ENCODE measurements at places on chromosomes 5 and 9.

DNA sequence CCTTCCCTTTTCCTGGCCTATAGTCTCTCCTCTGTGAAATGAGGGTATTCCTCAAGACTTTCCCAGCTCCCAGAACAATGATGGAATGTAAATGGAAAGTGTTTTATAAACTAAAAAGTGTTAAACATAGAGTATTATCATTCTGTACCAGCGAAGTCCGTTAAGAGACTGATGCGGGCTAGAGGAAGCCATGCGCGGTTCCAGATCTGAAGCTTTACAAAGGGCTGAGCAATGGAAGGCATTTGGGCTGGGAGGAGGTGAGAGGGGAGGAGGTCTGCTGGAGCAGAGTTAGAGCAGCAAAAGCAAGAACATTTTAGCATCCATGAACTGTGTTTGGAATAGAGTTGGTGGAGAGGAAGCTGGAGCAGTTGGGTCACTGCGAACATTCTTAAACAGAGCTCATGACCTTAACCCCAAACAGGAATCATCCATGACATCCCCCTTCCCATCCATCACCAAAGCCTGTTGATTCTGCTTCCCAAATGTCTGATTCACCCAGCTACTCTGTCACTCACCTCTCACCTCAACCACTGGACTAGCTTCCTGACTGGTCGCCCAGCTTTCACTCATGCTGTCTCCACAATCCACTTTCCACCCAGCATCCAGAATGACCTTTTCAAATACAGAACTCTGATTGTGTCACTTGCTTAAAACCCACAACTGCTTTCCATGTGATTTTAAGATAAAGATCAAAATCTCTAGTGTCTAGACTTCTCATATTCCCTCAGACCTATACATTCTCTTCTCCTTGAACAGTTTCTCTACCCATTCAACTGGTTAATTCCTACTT, 37.1 kb downstream of the CDK5RAP2 start:
- DNase-seq: no peak

DNA sequence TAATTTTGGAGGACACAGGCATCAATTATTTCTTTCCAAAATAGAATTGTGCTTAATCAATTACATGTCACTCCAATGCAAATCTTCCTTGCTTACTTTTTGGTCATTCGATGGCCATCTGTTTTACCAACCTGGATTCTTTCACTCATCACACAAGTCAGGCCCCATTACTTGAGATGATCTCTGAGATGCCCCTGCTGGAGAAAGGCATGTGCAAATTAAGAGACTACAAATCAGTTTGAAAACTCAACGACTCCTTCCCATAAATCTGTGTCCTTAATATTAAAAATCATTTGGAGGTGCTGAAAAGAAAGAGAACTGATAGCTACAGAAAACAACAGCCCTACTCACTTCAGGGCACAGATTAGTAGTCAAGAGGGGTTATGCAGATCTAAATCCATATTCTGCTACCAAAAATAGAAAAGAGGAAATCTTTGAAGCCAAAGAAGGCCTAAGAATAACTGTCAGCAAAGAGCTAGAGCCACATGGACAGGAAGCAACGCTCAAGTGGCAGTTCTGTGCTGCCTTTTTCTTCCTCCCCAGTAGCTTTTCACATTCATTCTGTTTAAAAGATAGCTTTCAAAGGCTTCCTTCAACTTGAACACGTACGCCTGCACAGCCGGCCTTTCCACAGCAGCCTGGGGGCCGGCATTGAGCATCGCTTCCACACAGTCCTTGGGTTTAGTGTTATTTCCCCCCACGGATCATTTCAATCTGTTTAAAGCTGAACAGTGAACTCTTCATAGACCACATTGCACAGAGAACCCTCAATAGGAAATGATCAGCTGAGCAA, 79.3 kb upstream of the MAP3K1 start:
- DNase-seq: no peak

DNA sequence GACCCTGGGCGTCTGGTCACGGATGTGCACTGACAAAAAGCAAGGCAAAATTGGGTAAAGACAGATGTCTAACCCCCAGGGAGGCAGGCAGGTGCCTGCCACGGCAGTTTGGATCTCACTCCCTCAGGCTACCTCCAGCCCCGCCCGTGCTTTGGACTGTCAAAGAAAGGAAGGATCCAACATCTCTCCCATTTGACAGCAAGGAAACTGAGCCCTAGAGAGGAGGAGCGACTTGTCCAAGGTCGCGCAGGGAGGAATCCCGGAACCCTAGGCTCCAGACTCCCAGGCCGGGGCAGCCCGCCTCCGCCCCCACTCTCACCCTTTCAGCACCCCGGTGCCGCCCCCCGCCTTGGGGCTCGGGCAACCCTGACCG, 376 bp downstream of the GOLGA1 start:
- no peak for DNase-seq

GRCh38 chr9:95645992-95646391, 129.2 kb upstream of the PTCH1 start:
- no peak for DNase-seq

DNA sequence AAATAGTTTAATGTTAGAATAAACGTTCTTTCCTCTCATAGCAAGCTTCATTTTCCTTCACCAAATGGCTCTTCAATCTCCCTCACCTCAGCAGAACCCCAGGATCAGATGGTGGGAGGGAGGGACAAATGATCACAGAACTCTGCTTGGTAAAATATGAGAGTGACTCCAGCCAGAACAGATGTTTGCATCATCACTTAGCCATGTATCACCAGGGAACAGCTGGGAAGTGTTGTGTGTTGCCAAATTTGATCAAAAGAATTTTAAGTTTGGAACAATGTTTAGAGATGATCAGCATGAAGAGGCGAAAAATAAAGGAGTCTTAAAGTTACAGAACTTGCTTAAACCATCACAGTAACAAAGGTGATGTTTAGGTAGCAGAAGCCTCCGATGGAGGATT, 115.7 kb downstream of the FRMD3 start:
- no peak for DNase-seq

DNA sequence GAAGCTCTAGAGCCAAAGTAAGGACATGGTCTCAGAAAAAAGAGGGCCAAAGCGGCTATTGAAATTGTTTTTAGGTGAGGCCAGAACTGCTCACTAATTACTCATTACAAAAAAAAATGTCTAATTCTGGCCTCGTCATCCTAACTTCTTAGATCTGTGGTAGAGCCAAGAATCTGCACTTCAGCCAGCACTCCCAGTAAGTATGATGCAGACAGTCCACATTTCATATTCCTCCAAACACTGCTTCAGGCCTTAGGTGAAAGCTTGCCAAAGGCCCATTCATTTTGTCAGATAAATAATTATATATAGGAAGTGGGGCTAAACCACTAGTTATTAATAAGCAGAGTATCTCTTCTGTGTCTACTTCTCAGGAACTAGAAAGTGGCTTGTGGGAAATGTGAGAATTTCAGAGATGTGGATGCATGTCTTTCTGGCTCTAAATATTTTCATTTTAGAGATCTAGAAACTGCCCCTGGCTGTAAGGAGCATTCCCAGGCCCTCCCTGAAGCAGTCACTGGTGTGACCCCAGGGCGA, 554.0 kb downstream of the TLE4 start:
- no peak for DNase-seq

DNA sequence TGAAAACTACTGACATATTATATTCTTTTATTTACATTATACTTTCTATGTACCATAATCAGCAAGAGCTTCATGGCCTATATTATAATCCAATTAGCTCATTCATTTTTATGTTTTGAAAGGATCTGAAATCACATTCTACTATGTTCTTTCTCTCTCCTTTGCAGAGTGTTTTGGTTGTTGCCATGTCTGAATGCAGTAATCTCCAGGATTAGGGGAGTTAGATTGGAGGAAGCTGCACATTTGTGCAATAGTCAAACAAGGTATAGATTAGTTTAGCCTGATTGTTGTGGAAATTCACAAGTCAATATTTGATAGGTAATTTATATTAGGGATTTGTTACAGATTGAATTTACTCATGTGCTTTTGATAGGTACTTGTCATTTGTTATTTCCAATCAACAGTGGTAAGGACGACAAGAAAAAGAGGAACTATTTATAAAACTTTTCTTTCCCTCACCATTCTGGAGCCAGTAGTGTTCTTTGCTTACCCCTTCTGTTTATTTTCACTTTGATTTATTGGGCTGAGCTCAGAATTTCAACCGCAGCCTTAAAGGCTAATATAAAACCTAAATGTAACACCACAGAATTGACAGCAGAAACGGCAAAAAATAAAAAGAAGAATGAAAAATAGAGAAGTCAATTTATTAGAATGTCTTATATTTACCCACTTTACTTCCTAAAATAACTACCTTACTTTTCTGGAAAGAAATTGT, 597.0 kb downstream of the CHSY3 start:
- DNase-seq: no peak

DNA sequence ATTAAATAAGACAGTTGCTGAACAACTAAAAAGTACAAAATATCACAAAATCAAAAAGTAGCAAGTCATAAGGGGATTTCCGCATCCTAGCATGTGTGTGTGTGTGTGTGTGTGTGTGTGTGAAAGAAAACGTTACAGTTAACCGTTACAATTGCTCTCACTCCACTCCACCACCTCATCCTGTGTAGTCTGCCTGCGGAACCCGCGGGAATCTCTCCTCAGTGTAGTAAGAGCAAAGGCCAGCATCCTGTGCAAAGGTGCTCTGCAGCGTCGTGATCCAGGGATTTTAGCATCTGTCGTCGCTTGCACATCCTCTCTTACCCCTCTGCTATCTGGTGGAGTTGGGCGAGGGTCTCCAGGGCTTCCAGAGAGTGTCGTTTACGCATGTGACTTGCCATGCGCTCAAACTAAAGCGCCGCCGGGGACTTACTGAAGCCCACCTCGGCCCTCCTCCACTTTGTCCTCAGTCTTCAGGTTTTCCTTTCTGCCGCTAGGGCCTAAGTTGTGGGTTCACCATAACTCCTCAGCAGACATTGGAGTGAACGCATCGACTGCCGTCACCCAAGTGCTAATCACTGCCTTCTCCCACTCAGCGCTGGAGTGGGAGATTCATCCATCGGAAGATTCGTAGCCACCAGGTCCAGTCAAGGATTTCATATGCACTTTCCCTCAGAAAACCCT, 3.9 kb downstream of the CDKN2B start:
- DNase-seq: no peak

DNA sequence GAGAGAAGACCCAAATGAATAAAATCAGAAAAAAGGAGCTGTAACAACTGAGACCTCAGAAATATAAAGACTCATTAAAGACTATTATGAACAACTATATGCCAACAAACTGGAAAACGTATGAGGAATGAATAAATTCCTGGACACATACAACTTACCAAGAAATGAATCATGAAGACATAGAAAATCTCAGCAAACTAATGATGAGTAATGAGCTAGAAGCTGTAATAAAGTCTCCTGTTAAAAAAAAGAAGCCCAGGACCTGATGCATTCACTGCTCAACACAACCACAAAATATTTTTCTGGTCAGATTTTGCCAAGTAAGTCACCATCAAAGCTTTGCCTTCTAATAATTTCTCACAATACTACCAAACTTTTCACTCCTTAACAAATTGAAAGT, 666.7 kb downstream of the LRRC70 start:
- no peak for DNase-seq

DNA sequence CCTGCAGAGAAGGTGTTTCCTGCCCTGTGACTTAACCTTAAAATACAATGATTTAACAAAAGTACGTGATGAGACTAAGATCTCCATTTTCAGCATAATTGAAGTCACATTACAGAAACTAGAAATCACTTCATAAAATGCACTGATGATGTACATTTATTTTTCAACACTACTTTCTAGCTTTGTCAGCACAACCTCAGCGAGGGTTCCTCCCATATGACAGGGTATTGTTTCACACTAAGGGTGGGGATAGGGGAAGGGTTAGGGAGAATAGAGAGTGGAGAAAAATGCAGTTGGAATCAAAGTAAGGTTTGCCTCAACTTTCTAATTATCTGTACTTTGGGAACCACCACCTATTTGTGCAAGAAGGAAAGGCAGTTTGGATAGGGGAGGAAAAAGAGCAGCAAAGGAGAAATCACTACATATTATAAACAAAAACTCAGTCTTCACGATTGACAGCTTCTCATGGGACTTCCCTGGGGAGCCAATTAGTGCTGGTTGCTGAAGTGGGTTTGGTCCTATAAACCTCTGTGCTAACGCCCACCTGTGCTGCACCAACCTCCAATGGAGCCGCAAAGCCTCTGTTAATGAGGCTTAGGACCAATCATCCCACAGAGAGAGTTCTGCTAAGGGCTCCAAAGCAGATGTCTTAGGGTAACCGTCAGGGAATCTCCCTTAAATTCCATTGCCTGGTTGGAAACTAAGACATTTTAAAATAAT, 369.2 kb upstream of the PDE4D start:
- no peak for DNase-seq

DNA sequence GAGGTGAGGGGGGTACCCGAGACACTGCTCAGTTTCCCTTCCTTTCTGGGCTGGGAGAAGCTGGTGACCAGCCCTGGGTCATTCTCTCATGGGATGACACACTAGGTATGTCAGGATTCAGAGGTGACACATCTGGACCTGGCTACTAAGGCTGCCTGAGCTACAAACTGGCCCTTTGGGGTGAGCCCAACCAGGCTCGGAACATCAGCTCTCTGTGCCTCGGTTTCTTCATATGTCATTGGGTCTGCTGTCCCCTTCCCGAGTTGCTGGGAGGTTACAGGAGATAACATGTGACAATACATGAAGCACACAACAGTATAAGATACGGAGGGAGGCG, 11.8 kb downstream of the CARD19 start:
- DNase-seq: no peak

GRCh38 chr5:115857057-115857479, 15.3 kb downstream of the AP3S1 start:
- DNase-seq: no peak

GRCh38 chr5:173016598-173017046, 33.1 kb downstream of the ATP6V0E1 start:
- DNase-seq: no peak

GRCh38 chr9:131177898-131178297, 52.5 kb downstream of the NUP214 start:
- DNase-seq: no peak

GRCh38 chr5:75020016-75020656, 32.2 kb downstream of the GCNT4 start:
- no peak for DNase-seq

GRCh38 chr5:19920761-19921160, 67.2 kb downstream of the CDH18 start:
- no peak for DNase-seq

DNA sequence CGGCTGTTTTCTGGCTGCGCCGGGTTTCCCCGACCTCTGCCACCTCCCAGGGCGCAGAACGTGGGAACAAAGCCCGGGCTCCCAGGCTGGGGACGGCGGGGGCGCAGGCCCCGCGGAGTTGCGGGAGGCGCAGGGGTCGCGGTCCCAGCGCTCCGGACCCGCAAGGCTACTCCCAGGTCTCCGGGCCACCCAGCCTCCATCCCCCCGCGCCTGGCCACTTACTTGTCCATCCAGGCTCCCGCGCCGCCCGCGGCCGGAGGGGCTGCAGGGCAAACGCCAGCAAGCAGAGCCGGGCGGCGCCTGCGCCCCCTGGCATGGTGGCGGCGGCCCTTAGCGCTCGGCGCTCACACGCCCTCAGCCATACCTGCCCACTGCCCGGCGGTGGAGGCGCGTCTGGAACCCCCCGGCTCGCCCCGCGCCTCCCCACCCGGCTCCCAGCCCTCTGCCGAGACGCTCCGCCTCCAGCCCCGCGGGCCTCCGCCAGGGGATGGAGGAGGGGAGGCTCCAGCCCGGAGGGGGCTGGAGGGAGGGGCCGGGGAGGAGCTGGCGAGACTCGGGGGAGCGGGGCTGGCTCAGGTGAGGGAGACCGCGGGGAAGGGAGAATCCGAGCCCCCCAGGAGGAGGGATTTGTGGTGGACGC, at the start of gene ADAM19:
TSS of gene ADAM19 (minus strand) at position 395 of the 640 bp plus-strand sequence. CDS start at position 316, 79 bp downstream.
- no peak for DNase-seq

All from fibroblast of skin of left biceps (primary cell).